Endothelial cell (in vitro differentiated cells): ENCODE measurements at places on chromosomes 4 and X.

DNA sequence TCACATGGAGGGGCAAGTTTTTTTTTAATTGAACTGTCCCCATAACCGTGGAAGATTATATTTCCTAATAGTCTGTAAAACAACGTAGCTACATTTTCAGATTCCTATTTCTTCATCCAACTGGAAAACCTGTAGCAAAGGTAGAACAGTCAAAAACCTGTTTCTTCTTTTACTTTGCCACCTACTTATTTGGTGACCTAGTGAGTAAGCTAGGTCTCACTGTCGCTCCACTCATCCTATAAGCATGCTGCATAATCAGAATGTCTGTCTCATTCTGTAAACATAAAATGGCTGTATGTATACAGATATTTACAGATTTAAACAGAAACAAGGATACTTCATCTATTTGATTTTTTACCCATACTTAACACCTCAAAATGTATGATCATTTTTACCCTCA, 20.4 kb downstream of the MAML3 start:
- DNase-seq = no peak

DNA sequence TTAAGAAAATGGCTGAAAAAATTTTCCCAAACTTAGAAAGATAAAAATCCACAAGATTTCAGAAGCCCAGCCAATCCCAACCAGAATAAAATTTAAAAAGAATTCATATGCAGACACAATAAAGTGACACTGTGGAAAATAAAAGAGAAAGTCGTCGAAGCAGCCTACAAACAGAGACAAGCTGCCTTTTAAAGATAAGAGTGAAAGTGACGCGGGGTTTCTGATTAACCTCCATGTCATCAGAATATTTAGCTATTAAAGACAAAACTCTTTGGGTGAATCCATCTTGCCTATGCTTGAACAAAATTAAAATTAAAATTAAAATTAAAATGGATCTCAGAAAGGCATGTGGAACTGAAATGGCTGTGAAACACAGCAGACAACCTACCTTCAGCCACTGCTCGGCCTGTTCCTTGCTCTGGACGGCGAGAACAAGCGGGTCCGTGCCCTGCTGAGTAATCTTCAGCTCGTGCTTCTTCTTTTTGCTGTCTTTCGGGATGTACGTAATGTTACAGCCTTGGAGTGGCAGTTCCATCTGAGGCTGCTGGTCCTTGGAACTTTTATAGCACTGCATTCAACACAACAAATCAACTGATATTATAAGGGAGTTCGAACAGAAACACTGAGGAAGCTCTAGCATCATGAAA, 101.4 kb downstream of the AFAP1 start:
- DNase-seq = no peak

- no peak for DNase-seq
Observed at GRCh38 chr4:89129080-89129640, 17.8 kb downstream of the TIGD2 start.

- peak; percentile 41 for DNase-seq
Observed at GRCh38 chrX:68894513-68895340, 65.9 kb downstream of the EFNB1 start.

- DNase-seq = no peak
Observed at GRCh38 chr4:55722132-55722531, 86.0 kb upstream of the NMU start.

DNA sequence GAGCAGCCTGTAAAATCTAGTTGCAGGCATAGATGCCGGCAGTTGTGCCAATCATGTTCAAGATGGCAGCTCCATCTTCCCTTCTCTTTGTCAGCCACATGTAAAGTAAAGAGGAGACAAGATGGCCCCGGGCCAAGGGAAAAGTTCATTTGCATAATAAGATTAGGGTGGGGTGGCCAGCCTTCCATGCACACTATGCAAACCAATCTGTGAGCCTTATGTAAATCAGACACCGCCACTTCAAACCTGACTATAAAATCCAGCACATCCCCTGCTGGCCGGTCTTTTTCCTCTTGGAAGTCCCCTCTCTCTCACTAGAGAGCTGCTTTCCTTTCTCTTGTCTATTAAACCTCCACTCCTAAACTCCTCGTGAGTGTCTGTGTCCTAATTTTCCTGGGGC, 78.9 kb upstream of the CBR4 start:
- no peak for DNase-seq

DNA sequence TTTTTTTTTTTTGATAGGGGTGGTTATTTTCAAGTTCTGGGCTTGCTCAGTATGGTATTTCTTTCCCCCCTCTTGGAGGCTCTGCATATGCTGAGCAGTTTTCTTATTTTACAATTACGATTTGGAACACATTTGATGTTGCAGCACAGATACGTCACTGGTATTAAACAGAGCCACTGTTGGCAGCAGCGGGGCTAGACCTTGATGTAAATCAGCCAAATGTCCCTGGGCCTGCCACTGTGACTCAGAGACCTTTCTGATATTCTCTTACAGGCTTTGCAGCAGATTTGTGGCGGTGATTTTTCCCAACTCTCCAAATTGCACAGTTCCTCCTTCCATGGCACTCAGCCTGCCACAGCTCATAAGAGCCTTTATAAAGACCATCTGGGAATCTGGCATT, 81.1 kb downstream of the VMA21 start:
- DNase-seq = no peak

GRCh38 chrX:115957862-115958490, 212.6 kb upstream of the AGTR2 start:
- DNase-seq = no peak

GRCh38 chr4:41496977-41497376, 41.0 kb upstream of the LIMCH1 start:
- no peak for DNase-seq

DNA sequence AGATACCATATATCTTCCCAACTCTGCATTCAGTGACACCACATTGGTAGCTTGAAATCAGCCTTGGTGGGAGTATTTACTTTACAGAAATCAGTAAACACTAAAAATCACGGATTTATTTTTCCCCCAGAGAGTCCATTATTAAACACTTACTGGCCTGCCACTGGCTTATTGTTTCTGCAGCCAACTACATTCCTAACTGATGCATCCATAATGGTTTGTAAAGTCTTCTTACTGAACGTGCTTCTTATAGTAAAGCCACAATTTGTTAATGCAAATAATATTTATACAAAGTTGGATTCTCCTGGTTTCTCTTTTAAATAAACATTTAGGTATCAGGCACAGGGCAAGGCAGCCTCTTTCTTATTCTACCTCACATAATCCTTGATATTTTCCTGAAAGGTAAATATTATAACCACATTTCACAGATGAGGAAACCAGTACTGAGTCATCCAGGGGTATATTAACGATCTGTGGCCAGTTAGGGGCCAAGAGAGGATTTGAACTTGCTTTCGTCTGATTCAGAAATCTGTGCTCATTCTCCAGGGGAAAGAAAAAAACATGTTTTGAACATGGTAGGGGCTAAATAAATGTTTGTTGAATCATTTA, 136.5 kb downstream of the RAB28 start:
- no peak for DNase-seq

DNA sequence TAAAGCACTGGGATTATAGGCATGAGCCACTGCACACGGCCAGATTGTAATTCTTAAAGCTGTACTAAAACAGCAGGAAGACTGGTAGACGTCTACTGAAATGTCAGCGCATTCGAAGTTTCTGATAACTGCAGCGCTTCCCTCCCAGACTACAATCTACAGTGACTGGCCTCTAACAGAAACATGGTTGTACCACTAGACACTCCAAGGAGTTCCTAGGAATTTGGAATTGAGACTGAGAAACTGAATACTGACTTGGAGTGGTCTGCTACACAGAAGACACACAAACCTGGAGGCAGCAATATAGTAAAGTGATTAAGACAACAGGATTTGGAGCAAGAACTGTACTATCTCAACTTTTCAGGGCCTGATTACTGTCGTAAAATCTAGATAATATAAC, 937 bp downstream of the HELQ start:
- DNase-seq = no peak

DNA sequence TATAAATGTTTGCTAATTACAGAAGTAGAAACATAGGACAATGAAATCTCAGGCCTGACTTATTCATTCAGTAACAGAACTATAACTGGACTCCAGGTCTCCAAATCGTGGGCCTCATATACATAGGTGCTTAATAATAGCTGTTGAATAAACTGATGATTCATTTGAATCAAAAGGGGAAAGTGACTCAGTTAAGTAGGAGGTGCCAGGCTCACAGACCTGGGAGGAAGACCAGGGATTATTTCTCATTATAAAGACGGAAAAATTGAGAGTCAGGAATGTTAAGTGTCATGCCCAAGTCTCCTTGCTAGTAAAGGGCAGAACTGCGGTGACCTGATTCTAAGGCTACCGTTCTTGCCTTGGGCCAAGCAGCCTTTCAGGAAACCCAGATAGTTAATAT, 131.5 kb downstream of the HS3ST1 start:
- no peak for DNase-seq

DNA sequence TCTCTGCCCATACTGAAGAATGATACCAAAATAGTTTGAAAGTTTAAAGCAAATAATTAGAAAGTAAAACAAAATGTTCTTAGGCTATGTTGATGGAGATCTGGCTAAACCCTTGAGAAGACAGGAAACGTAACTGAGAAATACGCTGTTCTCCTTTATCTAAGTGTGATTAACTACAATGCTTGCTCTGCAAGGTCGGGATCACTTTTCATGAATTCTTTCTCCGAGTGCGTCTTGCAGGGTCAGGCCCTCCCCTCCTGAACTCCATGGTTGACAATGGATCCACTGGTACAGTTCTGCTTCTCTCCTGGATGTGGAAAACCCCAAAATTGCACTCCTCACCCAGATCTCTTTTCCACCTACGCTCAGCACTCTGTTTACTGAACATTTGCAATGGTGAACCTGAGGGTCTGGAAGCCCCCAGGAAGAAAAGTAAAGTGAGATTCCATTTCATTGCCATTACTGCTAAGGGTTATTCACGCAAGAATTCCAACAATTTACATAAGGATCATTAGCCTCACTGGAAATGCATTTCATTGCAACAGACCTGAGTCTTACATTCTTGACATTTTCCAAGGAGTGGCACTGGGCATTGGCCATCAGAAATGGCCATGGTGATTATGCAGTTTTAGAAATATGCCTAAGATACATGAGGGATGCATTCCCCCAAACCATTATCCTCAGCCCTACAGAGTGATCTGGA, 24.6 kb upstream of the WWC2 start:
- DNase-seq = no peak

GRCh38 chr4:111231281-111231680, 608.4 kb upstream of the PITX2 start:
- DNase-seq = no peak

DNA sequence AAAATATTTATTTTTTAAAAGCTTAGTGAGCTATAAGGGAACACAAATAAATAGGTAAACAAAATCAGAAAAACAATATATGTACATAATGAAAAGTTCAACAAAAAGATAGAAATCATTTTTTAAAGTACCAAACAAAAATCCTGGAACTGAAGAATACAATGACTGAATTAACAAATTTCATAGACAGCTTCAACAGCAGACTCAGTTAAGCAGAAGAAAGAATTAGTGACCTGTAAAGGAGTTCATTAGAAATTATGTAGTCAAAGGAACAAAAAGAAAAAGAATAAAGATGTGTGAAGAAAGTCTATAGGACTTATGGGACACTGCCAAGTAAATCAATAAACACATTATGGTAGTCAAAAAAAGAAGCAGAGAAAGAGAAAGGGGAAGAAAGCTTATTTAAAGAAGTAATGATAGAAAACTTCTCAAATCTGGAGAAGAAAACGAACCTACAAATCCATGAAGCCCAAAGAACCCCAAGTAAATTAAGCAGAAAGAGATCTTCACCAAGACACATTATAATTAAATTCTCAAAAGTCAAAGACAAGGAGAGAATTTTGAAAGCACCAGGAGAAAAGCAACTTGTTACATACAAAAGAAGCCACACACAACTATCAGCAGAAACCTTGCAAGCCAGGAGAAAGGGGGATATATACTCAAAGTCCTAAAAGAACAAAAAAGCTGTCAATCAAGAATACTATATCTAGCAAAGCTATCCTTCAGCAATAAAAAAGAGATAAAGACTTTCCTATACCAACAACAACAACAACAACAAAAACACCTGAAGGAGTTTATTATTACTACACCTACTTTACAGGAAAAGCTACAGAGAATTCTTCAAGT, 338.9 kb downstream of the PTTG2 start:
- no peak for DNase-seq

GRCh38 chr4:38948551-38948950, 80.9 kb downstream of the FAM114A1 start:
- no peak for DNase-seq

DNA sequence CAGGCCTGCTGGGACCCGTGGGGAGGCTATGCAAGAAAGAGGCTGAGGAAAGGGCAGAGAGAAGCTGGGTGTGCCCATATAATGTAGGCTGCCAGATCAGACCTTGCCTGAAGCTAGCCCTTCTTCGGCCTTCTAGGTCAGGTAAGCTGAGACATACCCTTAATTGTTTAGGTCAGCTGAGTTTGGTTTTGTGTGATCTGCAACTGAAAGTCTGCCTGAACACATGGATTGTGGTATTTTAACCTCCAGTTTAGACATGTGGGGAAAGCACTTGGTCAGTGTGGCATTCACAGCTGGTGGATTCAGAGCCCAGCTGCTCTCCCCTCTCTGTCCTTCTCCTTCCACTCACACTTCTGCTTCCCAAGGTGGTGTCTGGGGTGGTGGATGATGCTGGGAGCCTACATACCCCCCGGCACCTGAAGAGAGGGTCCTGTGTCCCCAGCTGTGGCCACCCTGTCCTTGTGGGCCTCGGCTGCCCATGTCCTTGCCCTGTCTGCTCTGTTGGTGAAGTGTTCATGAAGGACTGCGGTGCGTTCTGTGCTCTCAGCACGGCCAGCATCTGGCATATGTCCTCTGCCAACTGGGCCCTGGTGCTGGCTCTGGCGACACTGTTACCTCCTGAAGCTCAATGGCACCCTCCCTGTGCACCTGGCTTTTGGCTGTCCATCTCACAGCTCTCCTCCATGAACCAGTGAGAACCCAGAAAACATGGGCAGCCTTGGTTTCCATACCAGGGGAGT, 82.1 kb downstream of the NAT8L start:
- DNase-seq = no peak

- no peak for DNase-seq
Observed at GRCh38 chr4:168384437-168385141, 66.0 kb upstream of the DDX60 start.

DNA sequence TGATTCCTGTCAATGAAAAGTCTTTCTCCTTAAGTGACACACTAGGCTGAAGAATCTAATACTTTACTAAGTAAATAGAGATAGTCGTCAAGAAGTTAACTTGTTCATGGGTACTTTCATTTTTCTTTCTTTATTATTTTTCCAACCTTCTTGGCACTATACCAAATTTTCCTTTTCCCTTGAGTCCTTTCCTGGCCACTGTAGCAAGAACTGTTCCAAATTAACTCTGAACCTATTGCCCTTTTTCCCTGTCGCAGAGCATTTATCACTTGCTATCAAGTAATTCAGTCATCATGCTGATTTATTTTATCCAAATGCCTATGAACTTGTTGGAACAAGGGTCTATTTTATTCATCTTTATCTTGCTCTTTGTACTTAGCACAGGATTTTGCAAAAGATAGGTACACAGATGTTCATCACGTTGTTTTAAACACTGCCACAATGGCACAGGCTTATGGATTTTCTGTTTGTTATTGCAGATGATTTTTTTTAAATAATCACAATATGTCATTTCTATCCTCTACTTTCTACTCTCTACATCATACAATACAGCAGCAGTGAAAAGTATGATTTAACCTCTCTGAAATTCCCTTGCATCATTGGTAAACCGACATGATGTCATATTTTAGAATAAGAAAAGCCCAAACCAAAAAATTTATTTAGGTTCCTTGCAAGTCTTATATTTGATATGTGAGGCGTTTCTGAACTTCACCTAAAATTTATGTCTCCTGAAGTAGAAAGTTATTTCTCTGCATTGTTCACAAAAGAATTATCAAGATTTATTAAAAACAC, 2352.3 kb downstream of the PCDH7 start:
- no peak for DNase-seq

GRCh38 chr4:98546910-98547594, 111.4 kb downstream of the TSPAN5 start:
- no peak for DNase-seq
